ENCODE measurements at places on chromosomes 6 and 20. TPM values are rescaled to one million over a fixed set of nuclear protein-coding genes. Genes with fewer than 3 reads are reported as not detected.

DNA sequence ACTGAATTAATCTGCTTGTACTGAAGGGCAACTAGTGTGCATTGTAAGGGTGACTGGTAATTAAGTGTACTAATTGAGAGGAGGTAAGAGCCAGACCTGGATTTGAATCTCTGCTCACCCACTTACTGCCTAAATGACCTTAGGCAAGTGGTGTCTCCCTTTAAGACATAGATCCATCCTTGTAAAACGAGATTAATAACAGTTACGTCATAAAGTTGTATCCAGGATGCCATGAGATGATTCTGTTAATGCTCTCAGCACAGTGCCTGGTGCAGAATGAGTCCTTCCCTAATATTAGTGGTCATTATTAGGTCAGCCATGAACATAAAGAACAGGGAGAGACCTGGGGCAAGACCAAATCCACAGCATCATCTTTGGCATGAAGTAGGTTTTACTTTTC is 470.1 kb downstream of the MAFB start:
- no peak overlapping the region for H3K27ac ChIP-seq
- H3K27me3 ChIP-seq: peaks cover 15% of the 10 kb centered on the region
- peaks cover 8% of the 10 kb centered on the region for H3K4me1 ChIP-seq

Gene MDFI
- total RNA-seq: 148 TPM

Gene EYS
- 0.60 TPM for total RNA-seq

GRCh38 chr6:18139935-18140621 is 14.8 kb downstream of the TPMT start:
- peaks cover 2% of the 10 kb centered on the region for H3K4me1 ChIP-seq
- no peaks in the 10 kb centered on the region for H3K27me3 ChIP-seq
- DNase-seq: no peak
- H3K36me3 ChIP-seq: peaks cover 34% of the 10 kb centered on the region
- no peak overlapping the region for H3K4me3 ChIP-seq

GRCh38 chr6:67971812-67972211 is 663.3 kb upstream of the ADGRB3 start:
- no peaks in the 10 kb centered on the region for H3K36me3 ChIP-seq
- no peak overlapping the region for H3K4me3 ChIP-seq
- H3K27me3 ChIP-seq: no peaks in the 10 kb centered on the region

Gene CTSZ
- 67.7 TPM for total RNA-seq

DNA sequence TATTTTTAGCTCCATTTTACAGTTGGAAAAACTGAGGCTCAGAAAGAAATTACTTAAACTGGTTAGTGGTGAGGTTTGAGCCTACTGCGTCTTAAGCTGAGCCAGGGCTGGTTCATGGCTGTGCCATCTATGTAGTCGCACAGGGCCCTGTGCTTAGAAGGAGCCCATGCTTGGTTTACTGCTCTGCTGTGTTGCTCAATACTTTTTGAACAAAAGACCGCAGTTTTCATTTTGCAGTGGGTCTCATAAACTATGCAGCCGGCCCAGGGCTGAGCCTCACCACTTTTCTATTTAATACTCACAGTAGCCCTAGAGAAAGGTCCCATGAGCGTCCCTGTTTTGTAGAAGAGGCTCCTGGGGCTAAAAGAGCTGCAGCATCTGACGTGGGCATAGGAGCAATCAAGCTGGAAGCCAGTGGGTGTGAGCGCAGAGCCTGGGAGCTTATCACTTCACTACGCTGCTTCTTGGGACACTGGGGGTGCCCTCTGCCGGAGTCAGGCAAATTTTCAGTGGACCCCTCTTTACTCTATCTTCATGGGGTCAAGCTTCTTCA is 501 bp downstream of the SIRPB2 start:
- H3K27ac ChIP-seq: no peak overlapping the region
- no peaks in the 10 kb centered on the region for H3K36me3 ChIP-seq
- no peak overlapping the region for H3K4me3 ChIP-seq
- no peak for DNase-seq
- peaks cover 66% of the 10 kb centered on the region for H3K27me3 ChIP-seq
- no peaks in the 10 kb centered on the region for H3K4me1 ChIP-seq

DNA sequence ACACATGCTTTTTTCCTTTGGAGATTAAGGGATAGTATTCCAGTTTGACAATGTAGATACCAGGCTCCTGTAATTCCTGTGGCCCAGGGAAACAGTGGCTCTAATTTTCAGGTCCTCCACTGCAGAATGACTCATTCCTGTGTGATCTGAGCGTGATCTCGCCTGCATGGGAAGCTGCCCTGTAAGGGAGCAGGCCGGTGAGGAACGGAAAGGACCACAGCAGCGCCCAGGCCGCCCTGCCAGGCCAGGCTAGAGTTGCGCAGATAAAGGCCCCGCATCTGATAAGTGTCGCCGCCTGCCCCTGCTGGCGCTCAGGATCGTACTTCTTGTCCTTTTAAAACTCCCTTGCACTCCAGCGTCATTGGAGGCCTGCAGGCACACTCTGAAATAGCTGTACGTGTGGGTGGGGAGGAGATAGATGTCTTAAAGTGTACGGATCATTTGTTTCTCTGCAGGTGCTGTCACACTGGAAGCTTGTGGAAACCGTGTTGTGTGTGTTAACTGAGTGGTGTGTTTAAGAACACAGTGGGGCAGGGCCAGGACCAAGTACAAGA is 60.7 kb downstream of the SYNJ2 start:
- no peaks in the 10 kb centered on the region for H3K27me3 ChIP-seq
- H3K36me3 ChIP-seq: peaks cover 18% of the 10 kb centered on the region
- no peak for DNase-seq
- H3K4me1 ChIP-seq: peaks cover 60% of the 10 kb centered on the region
- no peak overlapping the region for H3K4me3 ChIP-seq
- H3K27ac ChIP-seq: peak overlapping the region; percentile 88

- no peaks in the 10 kb centered on the region for H3K4me1 ChIP-seq
- no peak overlapping the region for H3K4me3 ChIP-seq
- DNase-seq: no peak
These were observed 221.3 kb downstream of the GRIK2 start for GRCh38 chr6:101614774-101615173.

Gene DEFB121
- not detected for total RNA-seq

- DNase-seq: no peak
- no peaks in the 10 kb centered on the region for H3K4me1 ChIP-seq
- H3K27me3 ChIP-seq: no peaks in the 10 kb centered on the region
- no peaks in the 10 kb centered on the region for H3K36me3 ChIP-seq
These were observed 823.6 kb downstream of the MAFB start for GRCh38 chr20:39865446-39865845.

- H3K27me3 ChIP-seq: peaks cover 10% of the 10 kb centered on the region
- no peak overlapping the region for H3K27ac ChIP-seq
- no peak overlapping the region for H3K4me3 ChIP-seq
These were observed 11.5 kb upstream of the TMEM200A start for GRCh38 chr6:130354322-130354721.

GRCh38 chr6:112049026-112049799 is 4.7 kb upstream of the CCN6 start:
- peaks cover 13% of the 10 kb centered on the region for H3K4me1 ChIP-seq
- DNase-seq: no peak
- H3K36me3 ChIP-seq: no peaks in the 10 kb centered on the region
- H3K4me3 ChIP-seq: no peak overlapping the region
- no peaks in the 10 kb centered on the region for H3K27me3 ChIP-seq

Gene NR2E1
- not detected for total RNA-seq

DNA sequence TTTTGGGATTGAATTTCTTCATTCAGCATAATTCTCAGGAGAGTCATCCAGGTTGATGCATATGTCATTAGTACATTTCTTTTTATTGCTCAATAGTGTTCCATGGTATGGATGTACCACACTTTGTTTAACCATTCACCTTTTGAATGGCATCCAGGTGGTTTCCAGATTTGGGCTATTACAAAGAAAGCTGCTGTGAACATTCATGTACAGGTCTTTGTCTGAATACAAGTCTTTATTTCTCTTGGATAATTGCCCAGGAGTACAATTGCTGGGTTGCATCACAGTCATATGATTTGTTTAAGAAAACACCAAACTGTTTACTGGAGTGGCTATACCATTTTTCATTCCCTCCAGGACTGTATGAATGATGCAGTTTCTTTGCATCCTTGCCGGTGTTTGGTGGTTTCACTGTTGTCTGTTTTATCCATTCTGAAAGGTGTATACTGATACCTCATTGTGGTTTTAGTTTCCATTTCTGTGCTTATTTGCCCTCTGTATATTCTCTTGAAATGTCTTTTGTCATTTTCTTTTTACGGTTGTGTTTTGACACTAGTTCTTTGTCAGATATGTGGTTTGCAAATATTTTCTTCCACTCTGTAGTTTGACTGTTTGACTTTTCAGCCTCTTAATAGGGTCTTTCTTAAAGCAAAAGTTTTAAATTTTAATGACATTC is 8.8 kb downstream of the CDKAL1 start:
- no peak overlapping the region for H3K27ac ChIP-seq
- H3K27me3 ChIP-seq: no peaks in the 10 kb centered on the region
- peaks cover 1% of the 10 kb centered on the region for H3K4me1 ChIP-seq
- H3K36me3 ChIP-seq: peaks cover 41% of the 10 kb centered on the region
- H3K4me3 ChIP-seq: no peak overlapping the region
